CD4-positive, alpha-beta memory T cell (primary cell): ENCODE measurements at places on chromosomes 16 and 17. TPM values are rescaled to one million over a fixed set of nuclear protein-coding genes. Genes with fewer than 3 reads are reported as not detected.

KRTAP4-1 gene
- not detected for polyA plus RNA-seq

ABCA6 gene
- not detected for polyA plus RNA-seq

CCDC92B gene
- polyA plus RNA-seq, result not detected

CACNA1H gene
- 0.99 TPM for polyA plus RNA-seq

RFFL gene
- polyA plus RNA-seq, result 51.0 TPM

CCL7 gene
- not detected for polyA plus RNA-seq

DNA sequence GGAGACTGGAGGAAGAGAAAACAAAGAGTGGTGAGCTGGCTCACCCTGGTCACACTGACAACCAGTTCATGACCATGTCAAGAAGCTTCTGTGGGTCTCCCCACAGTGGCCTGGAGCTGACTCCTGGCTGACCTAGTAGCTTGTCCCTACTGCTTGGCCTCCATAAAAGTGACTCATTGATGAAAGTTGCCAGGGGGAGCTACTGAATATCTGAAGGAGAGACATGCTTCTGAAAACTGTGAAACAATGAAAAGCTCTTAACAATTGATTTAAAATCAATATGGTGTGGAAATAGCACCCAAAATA lies 22.0 kb downstream of the SMPD3 start:
- H3K4me1 ChIP-seq, result peaks cover 17% of the 10 kb centered on the region
- DNase-seq, result no peak
- H3K27me3 ChIP-seq, result no peaks in the 10 kb centered on the region
- H3K36me3 ChIP-seq, result no peaks in the 10 kb centered on the region

GRCh38 chr17:67487506-67487905 lies 110.4 kb downstream of the PITPNC1 start:
- H3K4me3 ChIP-seq, result no peak overlapping the region
- H3K27ac ChIP-seq, result no peak overlapping the region
- no peaks in the 10 kb centered on the region for H3K36me3 ChIP-seq
- no peak for DNase-seq
- H3K4me1 ChIP-seq, result peaks cover 36% of the 10 kb centered on the region
- H3K27me3 ChIP-seq, result no peaks in the 10 kb centered on the region

DNA sequence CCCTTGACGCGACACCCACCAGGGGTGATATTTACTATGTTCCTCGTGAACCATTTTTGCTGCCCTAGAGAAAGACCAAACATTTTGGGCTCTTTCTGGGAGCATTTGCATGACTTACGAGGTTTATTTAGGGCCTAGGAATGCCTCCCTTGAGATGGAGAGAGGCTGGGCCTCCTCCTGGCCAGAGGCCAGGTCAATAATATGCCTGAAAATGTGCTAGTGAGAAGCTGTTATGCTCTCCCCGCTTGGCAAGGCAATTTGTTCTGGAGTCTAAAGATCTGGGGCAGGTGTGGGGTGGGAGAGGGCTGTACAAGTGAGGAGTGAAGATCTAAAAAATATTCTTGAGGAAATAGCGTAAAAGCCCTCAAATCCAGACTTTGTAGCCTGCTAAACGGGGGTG lies 587.3 kb upstream of the CDH5 start:
- no peaks in the 10 kb centered on the region for H3K27me3 ChIP-seq
- H3K27ac ChIP-seq, result no peak overlapping the region
- H3K36me3 ChIP-seq, result no peaks in the 10 kb centered on the region
- H3K4me3 ChIP-seq, result no peak overlapping the region

DNA sequence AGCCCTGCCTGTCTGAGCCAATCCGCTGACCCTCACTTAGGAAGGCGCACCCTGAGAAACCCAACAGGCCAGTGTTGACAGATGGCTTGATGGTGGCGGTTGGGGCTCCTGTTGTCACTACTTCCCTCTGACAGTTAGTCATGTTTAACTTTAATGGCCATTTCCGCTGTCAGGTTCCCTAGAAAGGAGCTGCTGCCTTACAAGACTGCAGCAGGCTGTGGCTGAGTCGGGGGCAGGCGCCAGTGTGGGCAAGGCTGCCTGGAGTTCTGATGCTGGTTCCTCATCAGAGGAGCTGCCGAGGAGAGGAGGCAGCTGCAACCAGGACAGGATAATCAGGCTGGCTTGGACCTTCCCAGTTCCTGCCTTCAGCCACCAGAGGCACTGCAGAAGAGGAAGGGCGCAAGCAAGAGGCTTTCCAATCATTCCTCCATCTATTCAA lies 223.2 kb upstream of the DYNLRB2 start:
- no peak for DNase-seq
- no peaks in the 10 kb centered on the region for H3K36me3 ChIP-seq
- H3K4me3 ChIP-seq, result no peak overlapping the region
- no peak overlapping the region for H3K27ac ChIP-seq
- H3K27me3 ChIP-seq, result no peaks in the 10 kb centered on the region

DNA sequence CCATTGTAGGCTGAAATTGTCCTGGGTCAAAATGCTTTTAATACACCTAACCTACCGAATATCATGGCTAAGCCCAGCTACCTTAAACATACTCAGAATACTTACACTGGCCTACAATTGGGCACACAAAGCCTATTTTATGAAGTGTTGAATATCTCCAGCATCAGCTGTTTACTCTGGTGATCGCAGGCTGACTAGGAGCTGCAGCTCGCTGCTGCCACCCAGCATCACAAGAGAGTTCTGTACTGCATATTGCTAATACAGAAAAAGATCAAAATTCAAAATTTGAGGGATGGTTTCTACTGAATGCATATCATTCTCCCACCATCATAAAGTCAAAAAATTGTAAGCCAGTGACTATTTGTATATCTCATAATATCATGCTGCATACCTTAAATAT lies 55.3 kb downstream of the ULK2 start:
- no peak for DNase-seq
- H3K27me3 ChIP-seq, result no peaks in the 10 kb centered on the region
- peaks cover 4% of the 10 kb centered on the region for H3K36me3 ChIP-seq
- no peaks in the 10 kb centered on the region for H3K4me1 ChIP-seq
- no peak overlapping the region for H3K27ac ChIP-seq

GRCh38 chr16:26005336-26005735 lies 313.6 kb downstream of the HS3ST4 start:
- H3K27ac ChIP-seq, result no peak overlapping the region
- no peak for DNase-seq
- no peaks in the 10 kb centered on the region for H3K4me1 ChIP-seq
- H3K27me3 ChIP-seq, result no peaks in the 10 kb centered on the region
- no peak overlapping the region for H3K4me3 ChIP-seq

DNA sequence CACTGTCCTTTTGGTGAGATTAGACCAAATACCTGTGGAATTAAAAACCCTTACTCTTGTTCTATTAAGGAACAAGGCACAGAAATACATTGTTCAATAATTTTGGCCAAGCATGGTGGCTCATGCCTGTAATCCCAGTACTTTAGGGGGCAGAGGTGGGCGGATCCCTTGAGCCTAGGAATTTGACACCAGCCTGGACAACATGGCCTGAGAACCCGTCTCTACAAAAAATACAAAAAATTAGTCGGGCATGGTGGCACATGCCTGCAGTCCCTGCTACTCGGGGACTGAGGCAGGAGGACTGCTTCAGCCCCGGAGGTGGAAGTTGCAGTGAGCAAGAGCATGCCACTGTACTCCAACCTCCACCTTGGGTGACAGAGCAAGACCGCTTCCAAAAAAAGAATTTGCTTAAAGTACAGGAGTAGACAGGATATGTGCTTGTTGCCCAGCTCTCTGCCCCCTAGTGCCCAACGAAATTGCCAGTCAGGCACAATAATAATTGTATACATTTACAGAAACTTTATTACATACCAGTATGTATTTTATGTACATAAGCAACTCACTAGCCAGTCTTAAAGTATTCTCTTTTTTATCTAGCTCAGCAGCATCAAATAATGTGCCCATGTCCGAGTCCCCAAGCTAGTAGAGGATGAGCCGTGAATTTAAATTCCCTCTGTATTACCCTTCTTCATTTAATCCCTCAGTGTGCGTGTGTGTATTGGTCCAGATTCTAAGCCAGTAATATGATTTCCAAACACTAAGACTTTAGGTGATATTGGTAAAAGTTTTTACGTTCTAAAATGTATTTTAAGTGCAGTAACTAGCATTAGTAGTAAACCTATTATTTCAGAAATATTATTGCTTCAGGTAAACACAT lies 1.4 kb downstream of the THUMPD1 start:
- peak overlapping the region; percentile 90 for H3K4me3 ChIP-seq
- peaks cover 34% of the 10 kb centered on the region for H3K4me1 ChIP-seq
- DNase-seq, result peak; percentile 14
- peak overlapping the region; percentile 98 for H3K27ac ChIP-seq
- H3K36me3 ChIP-seq, result peaks cover 36% of the 10 kb centered on the region
- no peaks in the 10 kb centered on the region for H3K27me3 ChIP-seq

DNA sequence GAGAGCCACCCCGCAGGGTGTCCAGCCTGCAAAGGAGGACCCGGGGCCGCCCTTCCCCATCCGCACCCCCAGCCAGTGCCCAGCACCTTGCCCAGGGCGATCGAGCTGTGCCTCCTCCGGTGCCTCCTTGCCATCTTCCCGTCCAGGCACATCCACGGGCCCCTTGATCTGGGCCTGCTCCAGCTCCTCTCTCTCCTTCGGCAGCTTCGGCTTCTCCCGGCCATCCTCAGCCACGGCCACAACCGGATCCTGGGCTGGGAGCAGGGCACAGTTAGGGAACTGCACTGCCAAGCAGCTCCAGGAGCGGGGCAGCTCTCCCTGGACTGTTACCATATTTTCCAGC lies 13.8 kb downstream of the NDUFAF8 start:
- peaks cover 28% of the 10 kb centered on the region for H3K36me3 ChIP-seq
- no peaks in the 10 kb centered on the region for H3K27me3 ChIP-seq
- H3K4me1 ChIP-seq, result no peaks in the 10 kb centered on the region
- no peak for DNase-seq

DNA sequence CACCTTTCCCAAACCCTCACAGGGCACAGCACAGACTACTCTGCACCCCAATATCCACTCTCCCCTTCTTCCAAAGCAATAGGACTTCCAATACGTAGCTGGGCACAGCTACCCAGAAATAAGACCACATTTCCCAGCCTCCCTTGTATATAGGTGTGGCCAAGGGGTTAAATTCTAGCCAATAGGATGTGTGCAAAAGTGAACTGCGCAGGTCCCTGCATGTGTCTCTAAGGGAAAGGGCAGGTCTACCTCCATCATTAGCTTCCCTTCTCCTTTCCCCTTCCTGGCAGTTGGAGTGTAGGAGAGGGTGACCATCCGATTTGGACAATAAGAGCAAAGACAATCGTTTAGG lies 25.5 kb upstream of the SNN start:
- no peak overlapping the region for H3K27ac ChIP-seq
- H3K36me3 ChIP-seq, result no peaks in the 10 kb centered on the region
- no peak for DNase-seq
- H3K27me3 ChIP-seq, result no peaks in the 10 kb centered on the region

DNA sequence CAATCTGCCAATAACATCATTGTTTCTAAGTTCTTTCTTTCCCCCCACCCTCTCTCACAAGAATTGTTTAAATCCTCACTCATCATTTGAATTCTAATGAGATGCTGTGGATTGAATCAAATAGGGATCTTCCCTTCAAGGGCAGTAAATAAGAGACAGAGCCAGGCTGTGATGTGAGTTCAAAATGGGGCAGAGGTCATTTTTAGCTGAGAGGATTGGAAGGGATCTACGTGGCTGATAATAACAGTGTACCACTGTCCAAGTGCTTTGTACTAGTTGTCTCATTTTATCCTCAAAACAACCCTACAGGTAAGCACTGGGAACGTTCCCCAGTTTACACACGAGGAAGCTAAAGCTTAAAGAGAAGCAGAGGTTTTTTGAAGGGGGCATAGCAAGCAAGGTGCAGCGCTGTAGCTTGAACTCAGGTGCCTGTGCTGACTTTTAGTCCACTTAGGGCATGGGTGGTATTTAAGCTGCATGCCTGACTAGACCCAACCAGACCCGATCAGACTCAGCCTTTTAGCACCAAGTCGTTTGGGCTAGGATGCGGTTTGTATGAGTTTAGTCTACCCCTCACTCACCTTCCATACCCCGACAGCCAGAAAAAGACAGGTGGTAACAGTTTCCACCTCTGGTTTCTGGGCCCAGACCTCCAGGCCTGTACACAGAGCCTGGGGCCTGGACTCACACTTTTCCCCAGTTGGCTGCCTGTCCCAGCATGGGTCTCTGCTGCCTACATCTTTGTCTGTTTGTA lies 39.2 kb upstream of the CCR7 start:
- H3K4me1 ChIP-seq, result peaks cover 100% of the 10 kb centered on the region
- DNase-seq, result no peak
- no peaks in the 10 kb centered on the region for H3K27me3 ChIP-seq
- no peaks in the 10 kb centered on the region for H3K36me3 ChIP-seq

GRCh38 chr17:1616101-1616500 lies 12.5 kb downstream of the SLC43A2 start:
- no peak for DNase-seq
- no peaks in the 10 kb centered on the region for H3K36me3 ChIP-seq
- H3K4me3 ChIP-seq, result no peak overlapping the region
- no peak overlapping the region for H3K27ac ChIP-seq
- no peaks in the 10 kb centered on the region for H3K4me1 ChIP-seq

DNA sequence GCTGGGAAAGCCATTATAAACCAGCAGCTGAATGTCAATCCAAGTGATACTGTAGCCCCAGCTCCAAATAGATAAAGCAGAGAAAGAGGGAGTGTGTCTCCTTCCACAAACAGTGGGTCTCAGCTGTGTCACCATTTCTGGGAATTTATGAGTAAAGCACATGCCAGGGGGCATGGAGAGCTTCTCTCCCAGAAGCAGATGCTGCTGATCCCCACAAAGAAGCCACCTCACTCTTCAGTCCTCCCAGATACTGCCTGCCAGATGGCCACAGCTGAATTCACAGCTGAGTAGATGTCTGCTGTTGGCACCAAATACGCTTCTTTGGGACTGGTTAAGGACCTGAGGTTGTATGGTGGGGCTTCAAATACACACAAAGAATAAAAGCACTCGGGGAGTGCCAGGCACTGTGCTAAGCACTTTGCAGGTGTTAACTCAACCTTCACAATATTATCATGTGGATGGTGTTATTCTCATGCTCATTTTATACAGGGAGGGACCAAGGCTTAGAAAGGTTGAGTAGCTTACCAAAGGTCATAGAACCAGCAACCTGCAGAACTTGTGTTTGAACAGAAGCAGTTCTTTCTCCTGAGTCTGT lies 298.3 kb downstream of the CDH11 start:
- H3K36me3 ChIP-seq, result no peaks in the 10 kb centered on the region
- no peaks in the 10 kb centered on the region for H3K27me3 ChIP-seq
- no peak for DNase-seq
- no peak overlapping the region for H3K27ac ChIP-seq
- H3K4me3 ChIP-seq, result no peak overlapping the region

- H3K27ac ChIP-seq, result no peak overlapping the region
- no peak for DNase-seq
- H3K4me3 ChIP-seq, result no peak overlapping the region
Measured at GRCh38 chr17:19708431-19709175, 7.8 kb downstream of the SLC47A2 start.

- H3K36me3 ChIP-seq, result no peaks in the 10 kb centered on the region
- no peak overlapping the region for H3K4me3 ChIP-seq
- no peaks in the 10 kb centered on the region for H3K27me3 ChIP-seq
Measured at GRCh38 chr16:23905027-23905426, 69.2 kb downstream of the PRKCB start.

GRCh38 chr16:88533381-88533917 lies 36.8 kb upstream of the ZC3H18 start:
- H3K36me3 ChIP-seq, result no peaks in the 10 kb centered on the region
- H3K4me1 ChIP-seq, result peaks cover 10% of the 10 kb centered on the region
- H3K27me3 ChIP-seq, result no peaks in the 10 kb centered on the region
- no peak overlapping the region for H3K27ac ChIP-seq
